Calu3 (cell line): ENCODE measurements at places on chromosomes 3 and 15. TPM values are rescaled to one million over a fixed set of nuclear protein-coding genes. Genes with fewer than 3 reads are reported as not detected.

The SAMMSON gene
- total RNA-seq: not detected in 2 replicates

The SLC25A20 gene
- total RNA-seq: 7.9 and 11.4 TPM in 2 replicates

The GRIP2 gene
- 0.27 TPM in 1 of 2 replicates, not detected in the other for total RNA-seq

The TSC22D2 gene
- total RNA-seq: 40.9 and 49.7 TPM in 2 replicates
